ENCODE measurements at places on chromosomes 3 and 15.

GRCh38 chr15:86432861-86433260 lies 353.2 kb downstream of the AGBL1 start:
- DNase-seq: no peak

DNA sequence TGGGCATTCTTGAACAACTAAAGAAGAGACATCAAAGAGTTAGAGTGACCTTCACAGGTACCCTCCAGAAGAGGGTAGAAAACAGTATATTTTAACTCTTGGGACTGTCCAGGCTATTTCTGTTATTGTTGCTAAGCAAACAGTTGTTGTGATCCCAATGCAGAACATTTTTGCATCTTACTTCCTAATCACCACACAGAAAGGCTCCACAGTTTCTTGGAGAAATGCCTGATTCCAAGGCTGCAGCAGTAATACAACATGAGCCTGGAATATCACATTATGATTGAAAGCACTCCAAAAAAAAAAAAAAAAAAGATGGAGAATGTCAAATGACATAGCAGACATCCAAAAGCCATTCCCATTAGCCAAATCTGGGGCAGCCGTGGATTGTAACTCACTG lies 195.6 kb downstream of the CTNNB1 start:
- DNase-seq: no peak

DNA sequence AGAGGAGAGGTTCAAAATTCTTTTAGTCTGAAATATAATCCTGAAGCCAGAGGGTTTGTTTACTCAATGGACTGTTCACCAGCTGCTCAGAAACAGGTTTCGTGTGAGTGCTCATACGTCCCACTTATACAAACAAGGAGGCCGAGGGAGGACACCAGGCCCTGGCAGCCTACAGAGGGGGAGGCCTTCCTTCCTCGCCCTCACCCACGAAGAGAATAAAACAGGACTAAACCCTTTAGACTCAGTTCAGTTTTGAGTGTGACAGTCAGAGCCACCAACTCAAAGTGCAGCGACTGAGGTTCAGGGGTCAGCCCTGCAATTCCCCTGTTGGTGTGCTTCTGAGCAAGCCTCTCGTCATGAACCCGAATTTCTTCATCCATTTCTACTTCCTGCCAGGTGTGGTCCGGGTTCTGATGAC lies 17.3 kb downstream of the FAM174B start:
- DNase-seq: peak; percentile 7

GRCh38 chr3:103437883-103438282 lies 1003.1 kb downstream of the ZPLD1 start:
- DNase-seq: no peak

DNA sequence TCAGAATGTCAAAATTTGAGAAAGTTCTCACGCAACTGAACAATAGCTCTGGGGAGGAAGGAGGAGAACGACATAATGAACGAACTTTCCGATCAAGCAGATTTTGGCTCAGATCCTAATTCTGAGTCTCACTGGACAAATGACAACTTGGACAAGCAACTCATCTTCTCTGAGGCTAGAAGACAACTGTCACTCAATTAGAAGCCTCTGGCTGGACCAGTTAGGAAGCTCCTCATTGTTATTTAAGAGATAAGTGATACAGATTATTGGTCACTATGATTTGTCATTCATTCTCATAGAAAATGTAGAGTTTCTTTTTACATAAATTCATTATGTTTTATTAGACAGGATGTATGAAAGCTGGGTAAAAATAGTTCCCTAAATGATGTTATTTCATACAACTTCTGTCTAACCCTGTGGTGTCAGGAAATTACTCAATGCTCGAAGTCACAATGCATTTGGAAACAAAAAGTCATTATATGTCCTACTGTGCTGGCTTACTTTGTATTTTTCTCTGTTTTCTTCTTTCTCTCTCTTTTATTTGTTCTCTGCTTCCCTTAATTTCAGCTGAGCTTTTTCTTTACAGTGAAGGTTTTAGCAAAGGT lies 11.0 kb upstream of the C3orf49 start:
- DNase-seq: no peak

DNA sequence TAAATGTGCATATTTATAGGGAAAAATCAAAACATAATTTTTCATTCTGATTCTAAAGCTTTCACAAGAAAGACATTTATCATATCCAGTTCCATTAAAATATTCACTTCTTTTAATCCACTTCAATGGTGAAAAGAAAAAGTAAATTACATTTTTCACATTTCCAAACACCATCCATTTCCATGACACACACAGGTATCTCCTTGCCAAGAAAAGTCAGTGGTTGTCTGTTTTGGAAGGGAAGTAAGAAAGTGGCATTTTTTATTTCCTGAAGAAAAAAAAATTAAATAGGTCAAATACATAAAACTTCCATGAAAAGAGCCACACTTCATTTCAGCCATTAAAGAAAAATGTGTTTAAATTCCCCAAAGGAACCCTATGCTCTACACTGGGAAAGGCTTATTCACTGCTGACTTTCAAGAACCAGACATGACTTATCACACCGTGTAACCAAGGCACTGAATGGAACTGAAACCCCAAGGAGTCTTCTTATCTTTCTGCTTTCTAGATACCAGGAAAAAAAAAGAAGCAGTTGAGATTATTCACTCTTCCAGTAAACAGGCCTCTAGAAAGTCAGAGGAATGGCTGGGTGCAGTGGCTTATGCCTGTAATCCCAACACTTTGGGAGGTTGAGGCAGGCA lies 44.5 kb downstream of the OSBPL10 start:
- DNase-seq: no peak

DNA sequence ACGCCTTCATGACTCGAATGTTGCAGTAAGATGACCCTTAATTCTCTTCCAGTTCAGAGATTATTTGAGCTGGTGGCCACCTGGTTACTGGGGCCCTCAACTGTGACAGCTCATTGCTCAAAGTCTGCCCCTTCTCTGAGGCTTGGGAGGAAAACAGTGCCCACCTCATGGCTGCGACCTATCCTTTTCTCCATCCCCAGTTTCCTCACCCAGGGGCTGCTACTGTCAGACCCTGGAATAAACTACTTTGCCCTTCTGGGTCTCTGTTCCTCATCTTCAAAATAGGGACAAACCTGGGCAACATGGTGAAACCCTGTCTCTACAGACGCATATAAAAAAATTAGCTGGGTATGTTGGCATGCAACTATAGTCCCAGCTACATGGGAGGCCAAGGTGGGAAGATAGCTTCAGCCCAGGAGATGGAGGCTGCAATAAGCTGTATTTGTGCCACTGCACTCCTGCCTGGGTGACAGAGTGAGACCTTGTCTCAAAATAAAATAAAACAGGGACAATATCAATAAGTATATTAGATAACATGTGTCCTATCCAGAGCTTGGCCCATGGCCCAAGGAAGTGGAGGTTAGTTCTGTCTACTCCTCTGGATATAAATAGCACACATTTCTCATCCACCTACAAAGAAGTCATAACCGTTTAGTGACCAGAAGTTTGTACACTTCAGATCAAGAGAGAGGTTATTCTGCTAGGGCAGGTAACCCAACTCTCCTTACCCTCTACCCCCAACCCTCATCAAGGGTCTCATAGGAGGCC lies 2.2 kb upstream of the RASL12 start:
- DNase-seq: no peak

DNA sequence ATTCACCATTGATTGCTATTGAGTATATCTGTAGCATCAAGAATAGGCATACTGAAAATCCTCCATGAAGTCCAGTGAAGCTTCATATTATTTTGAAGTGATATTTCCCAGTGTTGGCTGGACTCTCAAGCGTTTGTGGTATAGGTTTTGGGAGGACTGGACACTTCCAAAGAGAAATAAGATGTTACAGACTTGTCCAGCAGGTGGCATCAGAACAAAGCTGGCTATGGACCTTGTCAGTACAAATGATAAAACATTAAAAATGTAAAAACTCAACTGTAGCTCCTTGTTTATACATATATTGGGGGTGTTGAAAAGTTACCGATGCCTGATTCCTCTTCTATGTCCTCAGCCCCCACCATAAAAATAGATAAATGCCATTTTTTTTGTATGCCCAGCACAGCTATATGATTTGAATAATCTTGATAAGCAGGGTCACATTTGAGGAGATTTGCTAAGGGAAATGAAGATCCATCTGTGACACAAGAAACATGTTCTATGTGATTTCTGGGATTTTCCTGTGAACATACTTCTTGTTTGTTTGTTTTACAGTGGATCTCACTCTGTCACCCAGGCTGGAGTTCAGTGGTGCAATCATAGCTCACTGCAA lies 54.5 kb upstream of the GOLGA6B start:
- DNase-seq: peak; percentile 59

- DNase-seq: peak; percentile 38
Observed at GRCh38 chr3:59115364-59116232, 65.8 kb upstream of the CFAP20DC start.

- DNase-seq: no peak
Observed at GRCh38 chr3:167976516-167977361, 119.0 kb downstream of the GOLIM4 start.

DNA sequence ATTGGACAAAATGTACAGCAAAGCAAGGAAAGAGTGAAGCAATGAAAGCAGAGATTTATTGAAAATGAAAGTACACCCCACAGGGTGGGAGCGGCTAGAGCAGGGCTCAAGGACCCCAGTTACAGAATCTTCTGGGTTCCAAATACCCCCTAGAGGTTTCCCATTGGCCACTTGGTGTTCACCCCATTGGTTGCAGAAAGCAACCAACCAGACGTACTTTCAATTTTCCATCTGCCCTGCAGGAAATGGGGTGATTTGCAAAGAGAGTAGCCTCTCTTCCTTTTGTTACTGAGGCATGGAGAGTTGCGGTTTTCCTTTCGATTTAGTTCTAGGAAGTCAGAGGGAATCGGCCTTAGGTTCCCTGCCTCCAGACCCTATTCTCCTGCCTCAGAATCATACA lies 2.4 kb downstream of the PML start:
- DNase-seq: peak; percentile 67

- no peak for DNase-seq
Observed at GRCh38 chr3:67118635-67119034, 120.5 kb downstream of the KBTBD8 start.

DNA sequence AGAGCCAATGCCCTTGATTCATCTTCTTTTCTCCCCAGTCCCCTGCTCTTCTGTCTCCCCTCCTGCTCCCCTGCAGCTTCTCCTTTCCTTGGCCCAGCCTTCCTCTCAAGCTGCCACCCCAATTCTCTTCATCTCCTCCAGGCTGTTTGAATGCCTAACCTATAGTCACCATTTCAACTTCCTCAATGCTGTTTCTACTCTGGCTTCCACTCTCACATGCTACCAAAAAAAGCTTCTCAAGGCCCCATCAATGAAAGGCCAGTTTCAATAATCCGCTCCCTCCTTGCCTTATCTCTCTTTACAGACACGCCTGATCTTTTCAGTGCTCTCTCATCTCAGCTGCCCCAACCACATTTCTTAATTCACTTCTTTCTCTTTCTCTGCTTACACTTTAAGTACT lies 212.2 kb upstream of the GPR149 start:
- no peak for DNase-seq

GRCh38 chr3:109984976-109985375 lies 647.6 kb upstream of the DPPA4 start:
- DNase-seq: no peak

DNA sequence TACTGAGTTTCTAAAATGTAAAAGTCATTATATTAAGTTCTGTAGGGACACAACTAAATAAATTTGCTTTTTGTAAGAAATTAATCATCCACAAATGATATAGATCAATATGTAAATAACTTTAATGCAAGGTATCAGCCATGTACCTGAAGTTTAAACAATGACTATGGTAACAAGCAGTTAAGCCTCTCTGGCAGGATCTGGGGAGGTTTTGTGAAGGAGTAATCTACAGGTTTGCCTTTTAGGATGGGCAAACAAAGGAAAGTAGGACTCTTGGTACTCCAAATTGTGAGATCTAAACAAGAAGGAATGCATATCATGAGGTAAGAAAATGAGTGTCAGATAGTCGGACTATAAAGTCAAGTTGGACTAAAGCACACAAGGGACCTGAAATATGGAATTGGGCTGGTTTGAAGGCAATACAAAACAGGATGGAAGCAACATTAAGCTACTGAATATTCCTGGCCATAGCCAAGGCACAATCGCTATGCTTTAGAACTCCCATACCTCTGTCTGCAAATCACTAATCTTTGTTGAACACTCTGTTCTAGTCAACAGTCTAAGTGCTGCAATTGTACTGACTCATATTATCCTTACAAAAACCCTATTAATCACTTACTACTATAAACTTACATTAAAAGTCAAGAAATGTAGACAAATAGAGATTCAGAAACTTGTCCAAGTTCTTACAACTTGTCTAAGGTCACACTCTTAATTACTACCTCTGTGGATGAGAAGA lies 412.8 kb downstream of the DIPK2A start:
- DNase-seq: no peak

DNA sequence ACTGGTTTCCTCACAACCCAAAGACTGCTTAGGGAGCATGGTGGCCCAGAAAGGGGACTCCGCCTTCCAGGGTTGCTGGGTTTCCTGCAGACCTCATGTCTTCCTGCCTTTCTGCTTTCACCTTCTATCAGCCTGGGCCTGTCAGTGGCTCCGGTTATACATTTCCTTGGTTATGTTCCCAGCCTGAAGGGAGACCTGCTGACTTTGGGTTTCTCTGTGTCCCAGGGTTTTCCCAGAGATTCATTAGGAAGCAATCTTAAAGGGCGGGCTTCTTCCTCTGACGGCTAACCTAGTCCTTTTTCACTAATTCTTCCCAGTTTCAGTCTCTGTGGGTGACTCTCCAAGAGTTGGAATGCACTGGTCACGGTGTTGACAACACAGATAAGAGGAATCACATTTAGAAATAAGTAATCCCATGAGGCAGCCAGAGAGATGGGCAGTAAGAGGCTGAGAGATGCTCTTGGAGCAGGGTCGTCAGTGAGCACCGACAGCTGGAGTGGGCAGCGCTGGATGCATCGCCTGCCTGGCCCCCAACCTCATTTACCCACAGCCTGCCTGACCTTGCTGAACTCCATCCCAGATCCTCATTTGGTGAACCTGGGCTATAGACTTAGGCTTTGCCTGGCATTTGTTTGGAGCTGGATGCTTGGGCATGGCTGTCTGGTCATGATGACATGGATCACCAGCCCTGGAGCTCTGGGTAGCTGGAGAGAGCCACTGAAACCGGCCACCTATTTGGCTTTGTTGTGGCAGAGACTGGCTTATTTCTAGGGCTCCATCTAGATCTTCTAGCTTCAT lies 10.0 kb upstream of the EHD4 start:
- no peak for DNase-seq

DNA sequence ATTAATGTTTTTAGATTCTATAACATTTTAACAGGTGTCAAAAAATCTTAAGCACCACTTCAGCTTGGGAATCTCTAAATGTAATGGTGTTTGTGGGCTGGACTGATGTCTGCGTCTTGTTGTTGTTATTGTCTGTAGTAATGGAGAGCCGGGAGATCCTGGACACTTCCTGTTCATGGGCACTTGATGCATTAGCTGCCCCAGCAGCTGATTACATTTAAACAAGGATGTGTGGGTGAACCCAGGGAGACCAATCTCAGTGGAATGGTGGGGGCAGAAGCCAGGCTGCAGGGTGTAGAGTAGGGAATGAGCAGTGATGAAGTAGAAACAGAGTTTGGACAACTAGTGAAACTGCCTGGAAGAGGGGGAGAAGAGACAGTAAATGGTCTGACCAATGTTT lies 7.8 kb downstream of the CCR5AS start:
- no peak for DNase-seq

GRCh38 chr15:65494076-65494475 lies 23.4 kb downstream of the DPP8 start:
- DNase-seq: no peak

All from AG10803 (cell line).